Endothelial cell (in vitro differentiated cells): ENCODE measurements at places on chromosomes 3 and 15.

DNA sequence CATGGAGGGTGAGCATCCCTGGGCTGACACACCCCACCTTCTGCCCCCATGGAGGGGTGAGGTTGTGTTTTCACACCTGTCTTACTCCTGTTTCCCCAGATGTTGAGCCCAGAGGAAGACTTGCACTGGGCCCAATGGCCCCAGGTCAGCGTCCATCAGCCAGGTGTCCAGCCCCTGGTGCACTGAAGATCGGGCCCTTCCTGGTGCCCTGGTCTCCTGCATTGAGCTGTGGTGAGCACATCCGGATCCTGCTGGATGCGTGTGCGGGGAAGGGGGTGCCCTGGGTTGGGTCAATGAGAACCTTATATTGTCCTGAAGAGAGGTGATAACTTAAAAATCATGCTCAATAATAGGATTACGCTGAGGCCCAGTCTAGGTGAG is 227.3 kb downstream of the SNRPN start:
- H3K36me3 ChIP-seq = peaks cover 10% of the 10 kb centered on the region
- no peak for DNase-seq
- H3K27ac ChIP-seq = no peak overlapping the region
- peaks cover 19% of the 10 kb centered on the region for H3K27me3 ChIP-seq
- no peaks in the 10 kb centered on the region for H3K4me1 ChIP-seq

DNA sequence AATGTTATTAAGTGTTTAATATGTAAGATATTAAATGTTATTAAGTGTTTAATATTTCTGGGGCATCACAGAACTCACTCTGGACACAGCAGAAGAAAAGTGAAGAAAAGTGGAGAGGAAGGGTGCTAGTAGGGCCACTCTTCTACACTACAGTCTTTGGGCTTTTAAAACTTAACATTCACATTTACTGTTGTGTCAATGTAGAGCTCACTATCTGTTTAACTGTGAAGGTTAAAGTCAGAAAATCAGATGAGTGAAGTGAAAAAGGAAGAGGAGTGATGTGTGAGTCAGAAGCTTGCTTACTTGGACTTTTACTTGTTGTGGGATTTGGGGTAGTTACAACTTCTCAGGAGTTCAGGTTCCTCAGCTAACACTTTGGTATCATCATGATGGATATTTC is 145.3 kb upstream of the DNAJC19 start:
- H3K4me1 ChIP-seq = no peaks in the 10 kb centered on the region
- H3K36me3 ChIP-seq = no peaks in the 10 kb centered on the region
- H3K27me3 ChIP-seq = no peaks in the 10 kb centered on the region
- no peak for DNase-seq
- no peak overlapping the region for H3K27ac ChIP-seq

GRCh38 chr15:95912280-95912625 is 418.2 kb upstream of the NR2F2 start:
- no peak for DNase-seq
- peaks cover 4% of the 10 kb centered on the region for H3K27me3 ChIP-seq
- no peak overlapping the region for H3K4me3 ChIP-seq
- peaks cover 21% of the 10 kb centered on the region for H3K4me1 ChIP-seq
- no peaks in the 10 kb centered on the region for H3K36me3 ChIP-seq
- H3K27ac ChIP-seq = no peak overlapping the region

DNA sequence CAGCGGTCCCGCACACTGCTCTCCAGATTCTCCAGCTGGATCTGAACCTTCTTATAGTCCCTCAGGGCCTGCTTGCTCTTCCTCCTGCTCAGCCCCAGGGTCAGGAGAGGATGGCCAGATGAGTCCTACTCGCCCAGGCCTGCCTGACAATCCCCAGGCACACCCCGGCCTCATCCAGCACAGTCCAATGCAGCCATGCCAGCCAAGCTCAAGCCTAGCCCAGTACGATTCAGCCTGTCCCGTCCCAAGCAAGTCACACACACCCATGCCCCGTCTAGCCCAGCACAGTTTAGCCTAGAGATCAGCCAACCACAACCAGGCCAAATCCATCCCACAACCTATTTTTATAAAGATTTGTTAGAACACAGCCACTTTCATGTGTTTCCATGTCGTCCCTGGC is 16.8 kb downstream of the PLXNB1 start:
- peak overlapping the region; percentile 79 for H3K4me3 ChIP-seq
- H3K27me3 ChIP-seq = peaks cover 4% of the 10 kb centered on the region

- H3K27me3 ChIP-seq = peaks cover 5% of the 10 kb centered on the region
- no peak for DNase-seq
- H3K4me3 ChIP-seq = no peak overlapping the region
- H3K4me1 ChIP-seq = peaks cover 21% of the 10 kb centered on the region
- peaks cover 3% of the 10 kb centered on the region for H3K36me3 ChIP-seq
Observed at GRCh38 chr3:183213415-183214276, 39.4 kb upstream of the B3GNT5 start.

DNA sequence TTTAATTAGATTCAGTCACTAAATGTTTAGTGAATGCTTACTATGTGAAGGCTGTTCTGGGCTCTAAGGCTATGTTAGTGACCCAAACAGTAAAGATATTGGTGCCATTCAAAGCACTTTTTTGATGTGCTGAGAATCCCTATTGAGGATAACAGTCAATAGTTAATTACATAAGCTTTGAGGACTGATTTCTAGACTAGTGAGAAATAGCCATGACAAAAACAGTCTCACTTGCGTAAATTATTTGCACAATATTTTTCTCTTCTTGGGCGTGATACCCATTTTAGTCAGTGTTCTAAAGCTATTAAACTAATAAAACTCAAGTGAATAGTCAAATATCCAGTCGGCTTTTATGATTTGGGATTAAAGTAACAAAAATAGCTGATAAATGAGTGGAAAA is 74.6 kb downstream of the UBE2E2 start:
- no peak overlapping the region for H3K27ac ChIP-seq
- H3K4me3 ChIP-seq = no peak overlapping the region
- H3K4me1 ChIP-seq = peaks cover 5% of the 10 kb centered on the region
- no peaks in the 10 kb centered on the region for H3K27me3 ChIP-seq
- no peaks in the 10 kb centered on the region for H3K36me3 ChIP-seq

DNA sequence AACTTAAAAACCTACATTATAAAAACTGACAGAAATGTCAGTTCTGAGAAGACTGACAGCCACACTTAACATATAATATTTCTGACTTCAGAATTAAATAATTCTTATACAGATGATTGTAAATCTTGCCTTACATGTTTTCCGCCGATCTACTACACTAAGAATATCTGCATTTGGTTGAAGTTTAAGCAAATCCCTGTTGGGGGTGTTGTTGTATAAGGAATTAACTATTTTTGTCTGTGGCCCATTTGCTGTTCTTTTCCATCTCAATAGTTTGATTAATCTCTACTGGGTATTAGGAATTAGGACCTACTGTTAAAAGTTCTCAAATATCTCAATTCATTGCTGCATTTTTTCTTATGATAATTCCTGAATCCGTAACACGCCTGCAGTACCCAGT is 838.3 kb upstream of the ROBO1 start:
- no peak for DNase-seq
- H3K36me3 ChIP-seq = no peaks in the 10 kb centered on the region
- peak overlapping the region; percentile 63 for H3K27ac ChIP-seq
- H3K4me1 ChIP-seq = peaks cover 5% of the 10 kb centered on the region
- H3K27me3 ChIP-seq = no peaks in the 10 kb centered on the region

GRCh38 chr3:35651851-35652250 is 12.5 kb downstream of the ARPP21 start:
- H3K27ac ChIP-seq = no peak overlapping the region
- no peak overlapping the region for H3K4me3 ChIP-seq
- no peak for DNase-seq

DNA sequence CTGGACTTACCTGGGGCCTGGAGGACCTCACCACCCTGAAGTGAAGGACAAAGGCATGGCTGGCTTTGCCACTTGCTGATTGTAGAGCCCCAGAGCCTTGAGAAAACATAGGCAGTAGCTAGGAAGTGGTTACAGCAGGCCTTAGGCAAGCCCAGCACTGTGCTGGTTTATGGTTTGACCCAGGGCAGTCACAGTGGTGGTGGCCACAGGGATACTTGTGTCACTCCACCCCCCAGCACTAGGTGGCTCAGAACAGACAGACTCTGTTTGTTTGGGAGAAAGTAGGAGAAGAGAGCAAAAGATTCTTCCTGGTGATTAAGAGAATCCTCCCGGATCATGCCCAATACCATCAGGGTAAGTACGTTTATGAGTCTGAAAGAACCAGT is 13.2 kb upstream of the COL8A1 start:
- no peak overlapping the region for H3K4me3 ChIP-seq
- DNase-seq = no peak
- H3K27me3 ChIP-seq = peaks cover 1% of the 10 kb centered on the region
- H3K27ac ChIP-seq = no peak overlapping the region

DNA sequence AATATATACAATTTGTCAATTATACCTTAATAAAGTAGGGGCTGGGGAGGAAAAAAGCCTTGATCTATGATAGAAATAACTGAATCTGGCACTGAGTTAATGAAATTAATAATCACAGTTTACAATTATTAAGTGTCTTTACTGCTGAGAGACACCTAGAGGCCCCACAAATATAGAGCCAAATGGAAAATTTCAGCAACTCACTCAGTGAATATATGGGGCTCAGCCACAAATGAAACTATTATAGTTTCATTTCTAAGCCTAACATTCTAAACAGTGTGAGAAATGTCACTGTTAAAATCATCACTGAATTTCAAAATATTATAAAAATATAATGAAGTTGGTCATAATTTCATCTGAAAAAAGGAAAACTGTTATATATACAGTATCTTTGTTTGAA is 40.3 kb downstream of the GNB4 start:
- no peaks in the 10 kb centered on the region for H3K4me1 ChIP-seq
- no peaks in the 10 kb centered on the region for H3K27me3 ChIP-seq
- H3K4me3 ChIP-seq = no peak overlapping the region
- no peak overlapping the region for H3K27ac ChIP-seq
- no peak for DNase-seq

DNA sequence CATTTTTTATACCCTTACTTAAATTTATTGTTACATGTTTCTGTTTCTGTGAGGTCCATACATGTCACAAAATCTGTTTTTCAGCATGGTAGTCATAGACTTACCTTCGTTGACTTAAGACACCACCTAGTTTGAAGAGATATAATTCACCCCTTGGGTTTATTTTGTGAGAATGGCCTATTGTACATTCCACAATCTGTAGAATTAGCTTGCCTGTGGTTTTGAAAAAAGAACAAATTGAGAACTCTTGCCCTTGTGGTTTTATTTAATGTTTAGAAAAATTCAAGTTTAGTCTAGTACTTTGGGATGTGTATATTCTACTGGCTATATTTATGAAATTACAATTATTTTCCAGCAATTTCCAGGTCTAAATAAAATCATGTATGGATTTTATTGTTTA is 31.6 kb downstream of the FILIP1L start:
- H3K27ac ChIP-seq = no peak overlapping the region
- H3K4me1 ChIP-seq = peaks cover 2% of the 10 kb centered on the region
- H3K4me3 ChIP-seq = no peak overlapping the region
- no peaks in the 10 kb centered on the region for H3K27me3 ChIP-seq
- DNase-seq = no peak

- peaks cover 27% of the 10 kb centered on the region for H3K4me1 ChIP-seq
- no peaks in the 10 kb centered on the region for H3K27me3 ChIP-seq
- H3K4me3 ChIP-seq = no peak overlapping the region
- H3K27ac ChIP-seq = no peak overlapping the region
- DNase-seq = no peak
Observed at GRCh38 chr15:35627696-35628095, 81.7 kb upstream of the DPH6 start.

- DNase-seq = no peak
- H3K36me3 ChIP-seq = peaks cover 10% of the 10 kb centered on the region
- H3K27ac ChIP-seq = no peak overlapping the region
- H3K4me1 ChIP-seq = no peaks in the 10 kb centered on the region
- H3K4me3 ChIP-seq = no peak overlapping the region
- H3K27me3 ChIP-seq = peaks cover 1% of the 10 kb centered on the region
Observed at GRCh38 chr3:138638641-138639040, 30.1 kb downstream of the FAIM start.

- no peaks in the 10 kb centered on the region for H3K27me3 ChIP-seq
- H3K36me3 ChIP-seq = no peaks in the 10 kb centered on the region
- peak; percentile 43 for DNase-seq
- H3K27ac ChIP-seq = no peak overlapping the region
- peaks cover 17% of the 10 kb centered on the region for H3K4me1 ChIP-seq
Observed at GRCh38 chr3:149487598-149488197, 13.2 kb downstream of the TM4SF4 start.
